Activated naive CD4-positive, alpha-beta T cell treated with anti-CD3 and anti-CD28 coated beads for 36 hours (primary cell): ENCODE measurements at places on chromosomes 3 and 15. TPM values are rescaled to one million over a fixed set of nuclear protein-coding genes. Genes with fewer than 3 reads are reported as not detected.

Gene IGF1R
- 25.6 TPM for total RNA-seq

Gene ANKRD63
- not detected for total RNA-seq

Gene CLDN18
- not detected for total RNA-seq

Gene CDC25A
- 40.8 TPM for total RNA-seq

Gene CRTC3
- total RNA-seq = 40.6 TPM

DNA sequence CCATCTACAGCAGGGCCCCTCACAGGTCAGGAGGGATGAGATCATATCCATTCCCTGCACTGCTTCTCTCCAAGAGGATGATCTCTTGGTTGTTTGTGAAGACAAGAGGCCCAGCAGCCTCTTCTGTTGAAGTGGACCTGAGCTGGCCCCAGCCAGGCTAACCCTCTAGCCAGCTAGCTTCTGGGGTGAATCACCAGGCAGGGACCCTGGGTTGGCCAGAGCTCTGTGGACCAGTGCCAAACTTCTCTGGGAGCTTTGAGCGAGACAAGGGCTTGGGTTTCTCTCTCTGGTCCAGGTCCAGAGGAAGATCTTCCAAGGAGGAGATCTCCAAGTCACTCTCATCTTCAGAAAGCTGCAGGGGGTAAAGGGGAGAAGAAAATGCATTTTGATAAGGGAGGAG is 52.7 kb downstream of the CLDN18 start:
- H3K36me3 ChIP-seq = no peaks in the 10 kb centered on the region
- no peak for DNase-seq
- H3K4me3 ChIP-seq = no peak overlapping the region
- peaks cover 6% of the 10 kb centered on the region for H3K4me1 ChIP-seq

GRCh38 chr3:188122571-188123169 is 31.3 kb upstream of the LPP start:
- no peaks in the 10 kb centered on the region for H3K27me3 ChIP-seq
- no peaks in the 10 kb centered on the region for H3K36me3 ChIP-seq
- H3K27ac ChIP-seq = no peak overlapping the region
- DNase-seq = no peak
- H3K4me1 ChIP-seq = peaks cover 16% of the 10 kb centered on the region

- DNase-seq = no peak
- H3K4me3 ChIP-seq = no peak overlapping the region
Measured at GRCh38 chr3:188383748-188384147, 229.8 kb downstream of the LPP start.

GRCh38 chr3:115943579-115943978 is 320.3 kb downstream of the GAP43 start:
- peaks cover 6% of the 10 kb centered on the region for H3K27me3 ChIP-seq
- H3K4me3 ChIP-seq = no peak overlapping the region
- no peaks in the 10 kb centered on the region for H3K36me3 ChIP-seq

DNA sequence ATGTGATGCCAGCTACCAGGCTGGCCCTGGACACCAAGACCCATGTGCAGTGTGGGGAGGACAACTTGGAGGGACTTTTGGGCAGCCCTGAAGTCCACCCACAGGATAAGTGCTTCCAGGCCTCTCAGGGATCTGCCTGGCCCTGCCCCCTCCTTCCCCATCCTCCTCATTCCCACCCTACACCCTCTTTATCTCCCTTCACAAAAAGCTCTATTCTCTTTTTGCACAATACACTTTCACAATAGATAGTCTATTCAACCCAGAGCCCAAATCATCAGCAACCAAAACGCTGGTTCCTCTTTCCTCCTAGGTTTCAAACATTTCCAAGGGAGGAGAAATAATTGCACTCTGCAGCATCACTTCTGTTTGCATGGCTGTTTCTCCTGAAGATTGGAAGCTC is 7.8 kb upstream of the ZNF710 start:
- no peaks in the 10 kb centered on the region for H3K36me3 ChIP-seq
- no peak for DNase-seq
- no peak overlapping the region for H3K4me3 ChIP-seq
- no peak overlapping the region for H3K27ac ChIP-seq

DNA sequence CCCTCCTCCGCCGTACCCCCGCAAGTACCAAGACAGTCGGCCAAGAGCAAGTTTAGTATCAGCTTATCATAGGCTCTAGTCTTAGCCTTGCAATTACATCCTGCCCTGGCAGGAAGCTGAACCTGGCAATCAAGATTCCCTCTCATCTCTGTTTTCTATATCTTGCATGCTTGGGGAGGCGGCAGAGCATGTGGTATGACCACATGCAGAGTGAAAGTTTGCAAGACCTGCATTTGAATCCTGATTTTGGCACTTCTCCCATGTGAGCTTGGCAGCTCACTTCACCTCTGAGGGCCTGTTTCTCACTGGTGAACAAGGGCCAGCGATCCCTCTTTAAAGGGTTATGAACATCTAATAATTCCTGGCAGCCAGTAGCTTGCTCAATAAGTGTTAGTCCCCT is 106.1 kb upstream of the FRMD4B start:
- DNase-seq = no peak
- no peaks in the 10 kb centered on the region for H3K36me3 ChIP-seq
- no peak overlapping the region for H3K4me3 ChIP-seq
- no peaks in the 10 kb centered on the region for H3K4me1 ChIP-seq
- H3K27ac ChIP-seq = no peak overlapping the region
- peaks cover 2% of the 10 kb centered on the region for H3K27me3 ChIP-seq
